ENCODE measurements at places on chromosomes 11 and 22.

- no peak for DNase-seq
Measured at GRCh38 chr11:60929764-60930163, 5.5 kb downstream of the TMEM132A start.

DNA sequence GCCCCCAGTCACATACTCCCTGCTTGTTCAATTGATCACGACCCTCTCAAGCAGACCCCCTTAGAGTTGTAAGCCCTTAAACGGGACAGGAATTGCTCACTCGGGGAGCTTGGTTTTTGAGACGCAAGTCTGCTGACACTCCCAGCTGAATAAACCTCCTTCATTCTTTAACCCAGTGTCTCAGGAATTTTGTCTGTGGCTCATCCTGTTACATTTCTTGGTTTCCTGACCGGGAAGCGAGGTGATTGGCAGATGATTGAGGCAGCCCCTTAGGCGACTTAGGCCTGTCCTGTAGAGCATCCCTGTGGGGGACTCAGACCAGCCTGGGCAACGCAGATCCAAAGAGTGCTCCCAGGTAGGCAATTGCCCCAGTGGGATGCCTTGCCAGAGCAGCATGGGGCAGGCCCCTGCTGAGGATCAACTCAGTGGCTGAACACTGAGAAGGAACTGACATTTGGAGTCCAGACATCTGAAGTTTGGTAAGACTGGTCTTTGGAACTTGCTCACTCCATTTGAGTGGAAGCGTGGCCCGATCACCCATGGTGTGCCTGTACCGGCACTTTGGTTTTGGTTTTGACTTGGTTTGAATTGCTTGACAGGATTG, 51.5 kb downstream of the NEU3 start:
- DNase-seq: no peak

DNA sequence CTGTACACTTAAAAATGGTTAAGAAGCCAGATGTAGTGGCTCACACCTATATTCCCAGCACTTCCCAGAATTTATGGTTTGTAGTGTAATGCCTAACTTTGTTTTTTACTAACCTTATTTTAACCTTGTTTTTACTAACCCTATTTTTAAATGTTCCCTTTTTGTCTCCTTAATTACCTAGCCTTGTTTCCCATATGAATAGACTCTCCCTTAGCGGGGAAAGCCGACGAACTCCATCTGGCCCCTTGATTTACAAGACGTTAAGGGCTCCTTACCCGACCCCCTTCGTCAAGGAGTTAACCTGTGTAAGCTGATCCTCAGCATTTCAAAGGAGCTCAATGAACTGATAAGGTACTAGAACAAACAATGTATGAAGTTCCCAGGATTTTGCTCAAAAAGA, 17.1 kb downstream of the APOBEC3H start:
- DNase-seq: no peak

- DNase-seq: no peak
Measured at GRCh38 chr11:122214567-122214966, 98.6 kb upstream of the BLID start.

GRCh38 chr22:38631724-38632123, 24.5 kb downstream of the FAM227A start:
- no peak for DNase-seq

- DNase-seq: no peak
Measured at GRCh38 chr22:20514658-20515406, 7.4 kb downstream of the MED15 start.

Data from GM10248 (cell line).